ENCODE measurements at places on chromosomes 4 and X. TPM values are rescaled to one million over a fixed set of nuclear protein-coding genes. Genes with fewer than 3 reads are reported as not detected.

The PIN4 gene
- 21.6 TPM for total RNA-seq

DNA sequence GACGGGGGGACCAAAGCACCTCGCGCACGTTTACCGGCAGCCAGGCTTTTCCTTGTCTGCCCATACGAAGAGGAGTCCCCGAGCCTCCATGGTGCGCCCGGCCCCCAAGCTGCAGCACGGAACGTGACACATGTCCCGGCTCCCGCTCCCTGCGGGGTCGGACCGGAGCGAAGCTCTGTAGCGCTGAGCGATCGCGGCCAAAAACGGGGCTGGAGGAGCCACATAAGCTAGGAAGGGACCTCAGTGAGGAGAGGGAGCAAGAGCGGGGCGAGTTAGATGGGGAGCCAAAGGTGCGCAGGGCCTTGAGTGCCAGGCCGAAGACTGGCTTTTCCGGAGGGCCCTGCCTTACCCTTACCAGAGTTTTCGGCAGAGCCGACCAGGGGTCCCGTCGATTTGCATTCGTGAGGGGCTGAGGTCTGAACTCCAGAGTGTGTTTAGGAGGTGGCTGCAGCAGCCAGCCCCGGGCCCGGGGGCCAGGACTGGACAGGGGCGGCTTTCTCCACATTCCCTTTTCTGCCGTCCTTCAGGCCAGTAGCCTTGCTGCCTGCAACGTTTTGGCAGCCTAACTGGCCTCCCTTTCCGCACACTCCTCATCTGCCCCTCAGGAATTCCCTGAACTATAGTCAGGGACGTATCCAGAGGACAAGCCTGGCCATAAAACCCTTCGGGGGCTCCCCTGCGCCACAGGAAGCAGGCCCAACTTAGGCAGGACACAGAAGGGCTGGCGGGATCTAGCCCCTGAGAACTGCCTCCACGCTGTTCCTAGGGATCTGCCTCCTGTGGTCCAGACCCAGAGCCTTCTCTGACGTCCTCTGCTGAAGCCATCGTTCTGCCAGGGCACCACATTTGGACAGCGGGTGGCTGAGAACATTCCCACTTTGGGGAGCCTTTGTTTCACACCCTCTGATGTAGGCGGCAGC is 689 bp downstream of the SSR4 start:
- DNase-seq: peak; percentile 42
- H3K27me3 ChIP-seq: no peaks in the 10 kb centered on the region
- peaks cover 3% of the 10 kb centered on the region for H3K4me1 ChIP-seq
- H3K36me3 ChIP-seq: no peaks in the 10 kb centered on the region
- H3K4me3 ChIP-seq: peak overlapping the region; percentile 70
- H3K27ac ChIP-seq: no peak overlapping the region

GRCh38 chr4:110294165-110294564 is 95.8 kb upstream of the ELOVL6 start:
- no peak overlapping the region for H3K4me3 ChIP-seq
- no peaks in the 10 kb centered on the region for H3K27me3 ChIP-seq
- H3K4me1 ChIP-seq: no peaks in the 10 kb centered on the region
- no peak overlapping the region for H3K27ac ChIP-seq

- no peak overlapping the region for H3K4me3 ChIP-seq
- no peak overlapping the region for H3K27ac ChIP-seq
- no peaks in the 10 kb centered on the region for H3K36me3 ChIP-seq
- peak; percentile 42 for DNase-seq
- H3K4me1 ChIP-seq: peaks cover 4% of the 10 kb centered on the region
- no peaks in the 10 kb centered on the region for H3K27me3 ChIP-seq
Measured at GRCh38 chr4:99853999-99854398, 37.4 kb downstream of the DAPP1 start.

The MTCP1 gene
- total RNA-seq: 1.4 TPM
